Memory B cell (primary cell): ENCODE measurements at places on chromosomes 5 and 9.

GRCh38 chr9:84466580-84467285, 126.2 kb upstream of the SLC28A3 start:
- DNase-seq, result no peak

DNA sequence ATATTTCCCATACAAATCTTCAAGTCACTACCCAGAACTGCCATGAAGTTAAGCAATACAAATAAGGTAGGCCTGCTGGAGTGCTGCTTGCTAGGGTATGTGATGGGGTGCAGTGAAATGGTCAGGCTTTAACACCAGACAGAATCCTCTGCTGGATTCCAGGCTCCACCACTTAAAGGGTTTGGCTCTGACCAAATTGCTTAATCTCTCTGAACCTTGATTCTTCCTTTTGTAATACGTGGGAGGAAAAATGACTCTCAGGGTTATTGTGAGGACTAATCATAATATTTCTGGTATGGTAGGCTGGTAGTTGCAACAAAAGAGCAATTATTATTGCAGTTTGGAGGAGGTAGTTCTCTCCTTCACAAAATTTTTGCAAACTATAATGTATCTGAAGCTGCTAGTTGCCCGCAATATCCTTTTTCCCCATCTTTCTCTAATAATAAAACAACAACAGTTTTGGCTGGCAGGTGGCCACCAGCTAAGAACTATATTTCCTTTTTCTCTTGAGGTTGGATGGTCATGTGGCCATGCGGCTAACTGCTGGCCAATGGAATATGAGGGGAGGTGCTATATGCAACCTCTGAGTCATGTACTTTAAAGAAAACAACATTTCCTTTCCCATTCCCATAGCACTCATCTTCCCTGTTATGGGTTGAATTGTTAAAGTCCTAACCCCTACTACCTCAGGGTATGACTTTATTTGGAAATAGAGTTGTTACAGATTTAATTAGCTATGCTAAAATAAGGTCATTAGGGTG, 44.1 kb downstream of the CCL28 start:
- no peak for DNase-seq

GRCh38 chr5:61482980-61483379, 150.9 kb downstream of the ZSWIM6 start:
- DNase-seq, result no peak

DNA sequence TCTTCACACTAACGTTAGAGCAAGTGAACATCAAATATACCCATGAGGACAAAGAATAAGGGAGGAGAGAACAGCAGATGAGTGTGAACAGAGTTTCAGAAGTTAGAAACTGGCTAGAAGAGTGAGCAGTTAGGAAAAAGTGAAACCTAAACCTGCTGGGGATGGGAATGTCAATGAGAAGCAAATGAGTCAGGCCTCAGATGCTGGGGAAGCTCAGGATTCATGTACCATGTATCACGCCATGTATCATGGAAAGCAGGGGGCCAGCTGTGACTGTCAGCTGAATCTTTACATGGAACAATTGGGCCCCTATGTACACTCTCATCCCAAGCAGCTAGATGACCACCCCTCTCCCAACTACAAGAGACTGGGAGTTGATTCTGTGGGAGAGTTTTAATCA, 16.2 kb downstream of the GDF9 start:
- DNase-seq, result no peak

- no peak for DNase-seq
These were observed 140.9 kb downstream of the HSPA4 start for GRCh38 chr5:133192716-133193115.

DNA sequence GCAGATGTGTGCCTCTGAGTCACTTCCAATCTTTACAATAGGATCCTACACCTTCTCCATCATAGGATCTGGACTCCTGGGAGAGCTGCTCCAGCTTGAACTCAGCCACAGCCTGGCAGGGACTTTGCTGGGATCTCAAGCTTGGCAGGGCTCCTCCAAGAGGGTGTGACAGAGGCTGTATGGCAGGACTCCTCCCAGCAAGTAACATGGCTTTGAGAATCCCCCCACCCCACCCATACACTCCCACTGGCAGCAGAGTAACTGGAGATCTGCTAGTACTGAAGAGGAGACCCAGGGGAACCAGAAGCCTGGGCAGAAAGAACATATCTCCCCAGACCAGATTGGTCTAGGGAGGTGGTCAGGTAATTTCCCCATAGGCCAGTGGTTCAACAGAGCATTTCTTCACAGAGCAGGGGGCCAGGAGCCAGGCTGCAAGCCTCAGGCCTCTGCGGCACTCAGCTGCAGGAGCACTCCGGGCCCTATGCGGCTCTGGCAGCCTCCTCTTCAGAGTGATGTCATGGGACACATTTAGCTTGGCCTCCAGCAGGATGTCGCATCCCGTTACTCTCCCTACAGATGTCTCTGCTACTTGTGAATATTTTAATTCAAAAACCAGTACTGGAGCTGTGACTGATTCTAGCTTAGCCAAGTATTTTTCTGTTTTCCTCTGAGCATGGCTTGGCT, 1.7 kb upstream of the ACSL6 start:
- DNase-seq, result no peak
